CD4-positive, alpha-beta T cell treated with Interleukin-6 at 100 ng/mL for 8 hours (primary cell): ENCODE measurements at places on chromosomes 6 and 20.
A peak's percentile ranks its signal among the peaks of the same experiment; 100 is the strongest.

- DNase-seq, result no peak
Observed at GRCh38 chr6:83125425-83125824, 58.0 kb downstream of the DOP1A start.

GRCh38 chr6:119760046-119760445 is 410.5 kb upstream of the MAN1A1 start:
- DNase-seq, result no peak

DNA sequence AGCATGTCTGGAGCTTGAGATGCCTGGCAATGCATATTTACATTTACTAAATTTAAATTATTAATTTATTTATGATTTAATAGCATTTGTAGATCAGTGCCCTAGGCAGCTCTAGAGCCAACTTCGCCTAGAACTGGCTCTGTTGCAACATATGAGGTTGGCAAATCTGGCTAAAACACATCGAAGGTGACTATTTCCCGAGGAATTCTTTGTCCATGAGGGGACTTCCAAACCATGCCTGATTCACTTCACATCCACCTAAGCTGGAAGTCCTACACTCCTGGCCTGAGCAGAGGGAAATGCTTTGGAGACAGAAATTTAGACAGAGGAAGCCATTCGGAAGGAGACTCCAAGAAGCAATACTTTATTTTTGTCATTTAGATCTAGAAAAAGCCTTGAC is 211.0 kb upstream of the ARG1 start:
- no peak for DNase-seq

GRCh38 chr20:19047040-19047950 is 165.1 kb upstream of the SLC24A3 start:
- no peak for DNase-seq

DNA sequence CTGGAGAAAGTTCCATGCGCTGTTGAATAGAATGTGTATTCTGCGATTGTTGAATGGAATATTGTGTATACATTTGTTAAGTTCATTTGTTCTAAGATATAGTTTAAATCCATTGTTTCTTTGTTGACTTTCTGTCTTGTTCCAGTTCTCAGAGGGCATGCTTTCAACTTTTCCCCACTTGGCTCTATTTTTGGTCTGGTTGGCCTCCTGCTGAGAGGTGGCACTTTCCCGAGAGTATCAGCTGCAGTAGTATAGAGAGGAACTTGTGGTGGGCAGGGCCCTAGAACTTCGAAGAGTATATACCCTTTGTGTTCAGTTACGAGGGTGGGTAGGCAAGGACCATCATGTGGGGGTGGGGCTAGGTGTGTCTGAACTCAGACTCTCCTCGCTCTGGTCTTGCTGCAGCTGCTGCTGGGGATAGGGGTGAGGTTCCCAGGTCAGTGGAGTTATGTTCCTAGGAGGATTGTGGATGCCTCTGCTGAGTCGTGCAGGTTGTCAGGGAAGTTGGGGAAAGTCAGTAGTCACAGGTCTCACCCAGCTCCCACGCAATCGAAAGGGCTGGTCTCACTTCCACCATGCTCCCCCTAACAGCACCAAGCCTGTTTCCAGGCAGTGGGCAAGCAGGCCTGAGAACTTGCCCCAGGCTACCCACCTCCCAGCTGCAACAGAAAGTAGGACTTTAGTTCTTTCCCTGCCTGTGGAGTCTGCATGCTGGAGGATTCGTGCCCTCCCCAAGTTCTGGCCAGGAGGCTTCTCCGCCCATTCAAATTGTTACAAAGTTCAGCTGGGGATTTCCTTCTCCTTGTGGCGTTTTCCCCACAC is 118.9 kb upstream of the SSTR4 start:
- DNase-seq, result no peak

GRCh38 chr6:55802259-55802658 is 73.1 kb downstream of the BMP5 start:
- no peak for DNase-seq

GRCh38 chr6:30845183-30845582 is 39.1 kb upstream of the DDR1 start:
- no peak for DNase-seq

DNA sequence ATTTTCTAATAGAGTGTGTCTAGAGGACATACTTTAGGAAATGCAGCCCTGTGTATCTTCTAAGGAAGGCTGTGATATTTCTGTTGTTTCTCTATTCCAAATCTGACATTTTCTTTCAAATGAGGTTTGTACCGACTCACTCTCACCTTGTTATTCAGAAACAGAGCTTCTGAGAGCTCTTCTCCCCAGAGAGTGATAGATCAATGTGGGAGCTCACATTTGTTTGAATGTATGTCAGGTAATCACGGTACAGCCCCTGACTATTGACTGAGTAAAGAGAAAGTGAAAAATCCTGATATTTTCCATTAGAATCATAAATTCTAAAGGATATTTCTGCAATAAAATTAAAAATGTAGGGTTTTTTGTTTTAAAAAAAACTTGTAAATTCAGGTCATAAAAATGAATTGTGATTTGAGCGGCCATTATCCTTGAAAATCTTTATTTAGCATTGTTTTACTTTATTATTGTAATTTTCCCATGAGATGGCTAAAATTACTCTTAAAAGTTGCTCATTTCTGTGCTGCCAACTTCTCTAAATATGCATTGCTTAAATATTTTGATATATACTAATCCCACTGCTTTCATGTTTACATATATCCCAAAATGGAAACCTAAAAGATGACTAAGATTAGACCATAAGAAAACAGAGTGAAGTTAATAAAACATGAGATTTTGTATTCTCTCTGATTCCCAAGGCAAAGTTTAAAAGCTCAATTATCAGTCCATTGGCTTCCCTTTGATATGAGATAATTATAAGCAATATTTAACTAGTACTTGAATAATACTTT is 1226.8 kb upstream of the CITED2 start:
- DNase-seq, result no peak

DNA sequence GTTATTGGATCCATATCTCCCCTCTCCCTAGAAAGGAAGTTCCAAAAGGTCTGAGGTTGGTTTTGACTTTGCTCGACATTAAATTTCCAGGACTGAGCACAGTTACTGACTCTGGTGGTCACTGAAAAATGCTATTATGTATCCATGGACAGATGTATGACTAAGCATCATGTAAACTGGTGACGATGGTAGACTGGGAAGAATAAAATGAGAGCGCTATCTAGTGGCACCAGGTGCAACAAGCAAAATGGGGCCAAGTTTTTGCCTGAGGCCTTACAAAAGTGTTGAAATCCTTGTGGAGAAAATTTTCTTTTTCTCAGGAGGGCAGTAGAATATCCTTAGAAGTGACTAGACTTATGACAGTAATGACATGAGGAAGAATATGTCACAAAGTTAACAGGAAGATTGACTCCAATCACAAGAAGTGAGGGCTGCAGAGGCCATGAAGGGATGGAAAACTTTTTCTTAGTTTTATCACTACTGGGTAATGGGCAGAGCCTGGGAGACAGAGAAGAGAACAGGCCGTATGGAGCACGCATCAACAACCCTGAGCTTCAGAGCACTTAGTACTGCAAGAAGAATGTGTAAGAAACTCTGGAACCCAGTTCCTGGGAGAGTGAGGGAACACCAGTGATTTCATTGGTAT is 88.9 kb upstream of the ELOVL5 start:
- DNase-seq, result peak; percentile 21

- no peak for DNase-seq
Observed at GRCh38 chr6:38271081-38271480, 368.6 kb downstream of the BTBD9 start.

GRCh38 chr20:15740046-15740775 is 833.0 kb downstream of the KIF16B start:
- no peak for DNase-seq
